ENCODE measurements at places on chromosomes 1 and 21. TPM values are rescaled to one million over a fixed set of nuclear protein-coding genes. Genes with fewer than 3 reads are reported as not detected.

GRCh38 chr1:247528812-247529474 lies 7.3 kb downstream of the OR2C3 start:
- no peak for DNase-seq

DNA sequence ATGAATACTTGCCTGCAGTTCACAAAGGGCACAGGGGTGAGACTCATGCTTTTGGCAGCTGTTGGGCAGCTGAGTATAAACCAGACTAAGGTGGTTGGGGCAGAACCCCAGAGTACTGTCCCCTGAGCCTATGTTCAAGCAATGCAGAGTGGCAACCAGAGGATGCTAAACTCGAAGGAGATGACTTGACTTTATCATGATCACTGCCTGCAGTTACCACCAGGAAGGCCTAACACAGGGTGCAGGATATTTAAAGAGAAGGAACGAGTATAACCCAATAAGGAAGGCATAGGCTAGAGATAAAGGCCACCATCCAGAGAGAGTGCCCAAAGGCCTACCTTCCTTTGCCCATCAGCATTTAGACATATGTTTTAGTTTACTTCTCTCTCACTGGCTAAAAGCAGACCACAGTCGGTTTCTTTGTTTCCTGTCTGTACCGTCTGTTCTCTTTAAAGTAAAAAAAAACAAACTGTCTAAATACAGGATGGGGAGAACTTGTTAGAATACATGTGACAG lies 83.3 kb downstream of the MPZL1 start:
- DNase-seq = no peak

DNA sequence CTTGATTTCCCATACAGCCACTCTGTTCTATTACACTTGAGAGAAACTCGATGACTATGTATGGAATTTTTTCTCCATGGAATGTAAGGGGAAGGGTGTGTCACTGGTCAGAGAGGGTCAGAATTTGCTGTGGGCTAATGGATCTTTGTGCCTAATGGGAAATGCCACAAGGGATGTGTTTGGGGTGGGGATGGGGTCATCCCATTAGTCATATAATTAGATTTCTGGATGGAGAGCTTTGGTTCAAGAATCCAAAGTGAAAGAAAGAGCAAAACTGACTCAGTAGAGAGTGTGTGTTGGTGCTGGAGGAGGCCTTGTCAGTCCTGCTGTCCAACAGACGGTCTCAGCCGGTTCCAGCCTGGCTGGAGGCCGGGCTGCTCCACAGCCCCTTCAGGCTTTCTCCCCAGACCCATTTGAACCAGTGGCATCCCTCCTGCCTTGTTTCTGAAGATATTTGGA lies 86.4 kb downstream of the LAMC2 start:
- DNase-seq = no peak

DNA sequence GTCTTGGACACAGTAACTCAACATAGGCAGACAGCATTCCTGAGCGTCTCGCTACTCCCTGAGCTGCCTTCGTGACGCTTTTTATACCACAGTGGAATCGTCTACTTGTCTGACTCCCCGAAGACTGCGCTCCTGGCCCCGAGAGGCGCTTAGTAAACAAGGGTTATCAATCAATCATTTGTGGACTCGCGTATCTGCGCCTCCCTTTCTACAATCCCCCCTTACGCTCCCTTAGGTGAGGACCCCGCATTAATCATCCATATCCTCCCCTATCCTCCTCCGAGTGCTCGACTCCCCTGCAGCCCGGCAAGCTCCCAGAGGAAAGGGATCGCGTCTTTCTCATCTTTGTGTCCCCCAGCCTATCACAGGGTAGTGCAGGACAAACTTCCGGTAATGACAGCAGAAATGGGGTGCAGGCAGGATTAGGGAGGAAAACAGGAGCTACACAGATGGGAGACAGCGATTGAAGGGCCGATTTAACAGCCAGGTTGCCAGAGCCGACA lies 522 bp downstream of the TMEM59 start:
- DNase-seq = peak; percentile 59

DNA sequence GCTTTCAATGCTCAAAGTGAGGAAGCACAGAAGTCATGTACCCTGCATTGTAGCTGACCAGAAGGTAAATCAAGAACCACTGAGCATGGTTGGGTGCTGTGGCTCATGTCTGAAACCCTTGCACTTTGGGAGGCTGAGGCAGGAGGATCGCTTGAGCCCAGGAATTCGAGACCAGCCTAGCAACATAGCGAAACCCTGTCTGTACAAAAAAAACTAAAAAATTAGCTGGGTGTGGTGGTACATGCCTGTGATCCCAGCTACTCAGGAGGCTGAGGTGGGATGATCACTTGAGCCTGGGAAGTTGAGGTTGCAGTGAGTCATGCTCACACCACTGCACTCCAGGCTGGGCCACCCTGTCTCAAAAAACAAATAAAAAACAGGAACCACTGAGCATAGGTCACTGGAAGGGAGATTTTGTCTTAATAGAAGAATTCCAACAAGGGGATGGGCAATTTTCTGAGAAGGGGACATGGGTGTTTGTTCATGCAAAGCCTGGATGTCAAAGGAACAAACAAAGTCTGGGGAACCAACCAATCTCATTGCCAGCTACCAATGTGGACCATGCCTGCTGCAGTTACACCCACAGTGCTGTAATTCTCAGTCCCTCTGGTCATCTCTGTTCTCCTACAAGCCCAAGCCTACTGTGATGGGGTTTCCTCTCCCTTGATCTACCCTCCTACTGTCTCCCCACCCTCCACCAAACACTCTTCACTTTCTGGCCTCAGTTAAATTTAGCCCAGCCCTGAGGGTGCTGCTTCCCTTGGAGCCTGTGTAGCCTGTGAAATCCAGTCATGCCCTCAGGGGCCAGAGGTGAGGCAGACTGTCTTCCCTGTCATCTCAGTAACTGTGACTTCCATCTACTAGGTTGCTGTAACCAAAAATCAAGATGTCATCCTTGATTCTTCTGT lies 47.9 kb downstream of the ELF3 start:
- DNase-seq = no peak

DNA sequence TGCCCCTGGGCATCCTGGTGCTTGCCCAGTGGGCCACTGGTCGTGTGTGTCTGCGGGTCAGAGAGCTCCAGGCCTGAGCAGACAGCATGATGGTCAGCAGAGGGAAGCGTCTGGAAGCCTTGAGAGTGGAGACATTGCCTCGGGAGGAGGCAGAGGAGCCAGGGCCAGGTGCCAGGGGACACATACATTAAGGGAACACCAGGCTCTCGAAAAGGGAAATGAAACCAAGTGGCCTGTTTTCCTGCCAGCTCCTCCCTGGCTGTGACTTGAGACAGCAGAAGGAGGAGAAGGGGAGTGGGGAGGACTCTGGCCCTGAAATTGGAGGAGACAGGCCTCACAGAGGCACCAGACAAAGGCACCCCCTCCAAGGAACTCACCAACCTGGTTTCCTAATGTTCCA lies 62.4 kb upstream of the LRP8 start:
- peak; percentile 28 for DNase-seq

GRCh38 chr1:32828341-32828740 lies 10.9 kb downstream of the S100PBP start:
- peak; percentile 35 for DNase-seq

- DNase-seq = no peak
Measured at GRCh38 chr21:20949884-20950283, 48.3 kb upstream of the NCAM2 start.

DNA sequence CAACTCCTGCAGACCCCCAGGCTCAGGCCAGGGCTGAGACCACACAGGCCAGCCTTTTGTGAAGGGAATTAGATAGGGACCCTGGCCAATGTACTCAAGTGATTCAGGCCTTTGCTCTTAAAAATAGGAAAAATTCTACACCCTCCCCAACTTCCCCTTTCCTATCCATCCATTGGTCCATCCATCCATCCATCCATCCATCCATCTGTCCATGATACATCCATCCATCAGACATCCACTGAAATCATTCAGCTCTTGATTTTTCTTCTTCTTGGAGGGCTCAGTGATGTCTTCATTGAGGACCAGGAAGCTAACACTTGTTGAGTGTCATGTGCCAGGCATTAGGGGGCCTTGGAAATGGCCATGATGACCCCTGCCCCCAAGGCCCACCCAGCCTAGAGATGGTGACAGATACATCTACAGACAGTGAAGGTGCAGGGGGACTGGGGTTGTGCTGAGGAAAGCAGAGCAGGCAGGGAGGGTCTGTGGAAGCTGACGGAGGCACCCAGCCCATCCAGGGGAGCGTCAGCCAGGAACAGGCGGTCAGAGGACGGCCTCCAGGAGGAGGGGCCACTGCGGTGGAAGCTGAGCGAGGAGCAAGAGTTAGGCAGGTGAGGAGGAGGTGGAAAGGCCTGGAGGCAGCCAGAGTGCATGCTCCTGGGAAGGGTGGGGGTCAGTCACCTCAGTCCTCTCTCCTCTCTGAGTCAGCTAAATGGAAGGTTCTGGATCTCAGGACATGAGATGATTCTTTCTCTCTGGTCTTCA lies 81.9 kb downstream of the EPHB2 start:
- no peak for DNase-seq

DNA sequence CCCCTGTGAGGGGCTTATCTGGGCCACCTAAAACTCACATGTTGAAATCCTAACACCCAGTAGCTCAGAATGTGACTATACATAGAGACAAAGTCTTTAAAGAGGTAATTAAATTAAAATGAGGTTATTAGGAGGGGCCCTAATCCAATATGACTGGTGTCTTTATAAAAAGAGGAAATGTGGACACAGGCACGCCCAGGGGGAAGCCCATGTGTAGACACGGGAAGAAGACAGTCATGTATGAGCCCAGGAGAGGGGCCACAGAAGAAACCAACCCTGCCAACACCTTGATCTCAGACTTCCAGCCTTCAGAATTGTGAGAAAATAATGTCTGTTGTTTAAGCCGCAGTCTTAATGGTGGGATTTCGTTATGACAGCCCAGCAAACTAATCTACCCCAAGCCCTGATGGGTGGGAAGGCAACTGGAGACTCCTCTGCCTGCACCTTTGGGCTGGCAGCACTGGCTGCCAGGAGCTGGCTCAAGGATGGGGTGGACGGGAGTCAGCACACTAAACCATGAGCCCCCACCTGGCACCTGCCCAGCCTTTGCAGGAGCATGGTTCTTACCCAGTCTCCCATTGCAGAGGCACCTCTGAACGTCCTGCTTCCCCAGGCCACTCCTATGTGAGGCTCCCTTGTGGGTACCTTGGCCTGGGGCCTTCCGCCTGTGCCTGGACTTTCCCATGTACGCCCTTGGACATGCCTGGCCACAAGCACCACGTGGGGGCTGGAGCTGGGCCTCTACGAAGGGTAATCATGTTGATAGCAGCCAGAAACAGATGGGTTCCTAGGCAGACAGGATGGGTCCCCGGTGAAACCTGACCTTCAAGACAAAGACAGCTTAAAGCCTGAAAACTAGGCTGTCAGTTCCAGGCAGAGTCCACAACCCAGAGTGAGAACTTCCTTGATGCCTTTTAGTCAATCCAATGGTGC lies 57.1 kb upstream of the DMRTB1 start:
- DNase-seq = no peak

- no peak for DNase-seq
Measured at GRCh38 chr1:96752394-96752793, 30.8 kb downstream of the PTBP2 start.

DNA sequence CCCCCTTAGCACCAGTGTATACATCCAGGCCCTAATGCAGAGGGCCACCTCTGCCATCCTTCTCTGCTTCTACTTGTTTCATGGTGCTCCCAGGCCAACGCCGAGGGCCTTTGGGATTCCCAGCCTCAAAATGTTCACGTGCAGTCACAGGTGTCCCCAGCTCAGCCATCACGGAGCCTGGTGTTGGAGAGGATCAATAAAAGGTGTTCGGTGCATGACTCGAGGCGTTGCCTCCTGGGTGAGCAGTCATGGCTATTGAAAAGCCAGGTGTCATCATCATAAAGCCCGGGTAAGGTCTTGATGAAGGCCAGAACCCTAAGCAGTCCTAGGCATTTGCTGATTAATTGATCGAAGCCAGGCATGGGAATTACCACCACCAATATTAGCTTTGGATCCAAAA lies 76.1 kb downstream of the ABCA4 start:
- no peak for DNase-seq

DNA sequence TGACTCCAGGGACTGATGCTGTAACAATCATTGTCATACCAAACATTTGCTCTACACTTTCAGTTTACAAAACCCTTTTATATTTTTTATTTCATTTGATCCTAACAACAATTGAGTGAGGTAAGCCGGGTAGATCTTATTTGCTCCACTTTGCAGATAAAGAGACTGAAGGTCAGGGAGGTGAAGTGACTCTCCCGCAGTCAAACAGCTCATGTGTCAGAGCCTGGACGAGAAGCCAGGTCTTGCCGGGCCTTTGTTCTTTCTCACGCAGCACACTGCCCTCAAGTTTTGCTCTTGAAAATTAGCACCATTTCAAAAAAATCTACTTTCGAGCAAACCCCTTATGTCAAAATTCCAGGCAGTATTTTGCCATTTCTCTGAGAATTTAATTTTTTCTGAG lies 65.2 kb downstream of the CD247 start:
- DNase-seq = no peak

OR2W3 gene
- 2.5 TPM for polyA plus RNA-seq

CACNA1E gene
- 0.74 TPM for polyA plus RNA-seq

FAM151A gene
- polyA plus RNA-seq = 0.35 TPM

FCRL3 gene
- polyA plus RNA-seq = 0.43 TPM

DIRAS3 gene
- polyA plus RNA-seq = 6.0 TPM

RNU1-1 gene
- polyA plus RNA-seq = not detected

SYPL2 gene
- polyA plus RNA-seq = 296 TPM

NPHS2 gene
- polyA plus RNA-seq = not detected

SH2D2A gene
- polyA plus RNA-seq = 0.79 TPM

CDC42BPA gene
- polyA plus RNA-seq = not detected
